Effector memory CD4-positive, alpha-beta T cell (primary cell): ENCODE measurements at places on chromosomes 11 and 22.

DNA sequence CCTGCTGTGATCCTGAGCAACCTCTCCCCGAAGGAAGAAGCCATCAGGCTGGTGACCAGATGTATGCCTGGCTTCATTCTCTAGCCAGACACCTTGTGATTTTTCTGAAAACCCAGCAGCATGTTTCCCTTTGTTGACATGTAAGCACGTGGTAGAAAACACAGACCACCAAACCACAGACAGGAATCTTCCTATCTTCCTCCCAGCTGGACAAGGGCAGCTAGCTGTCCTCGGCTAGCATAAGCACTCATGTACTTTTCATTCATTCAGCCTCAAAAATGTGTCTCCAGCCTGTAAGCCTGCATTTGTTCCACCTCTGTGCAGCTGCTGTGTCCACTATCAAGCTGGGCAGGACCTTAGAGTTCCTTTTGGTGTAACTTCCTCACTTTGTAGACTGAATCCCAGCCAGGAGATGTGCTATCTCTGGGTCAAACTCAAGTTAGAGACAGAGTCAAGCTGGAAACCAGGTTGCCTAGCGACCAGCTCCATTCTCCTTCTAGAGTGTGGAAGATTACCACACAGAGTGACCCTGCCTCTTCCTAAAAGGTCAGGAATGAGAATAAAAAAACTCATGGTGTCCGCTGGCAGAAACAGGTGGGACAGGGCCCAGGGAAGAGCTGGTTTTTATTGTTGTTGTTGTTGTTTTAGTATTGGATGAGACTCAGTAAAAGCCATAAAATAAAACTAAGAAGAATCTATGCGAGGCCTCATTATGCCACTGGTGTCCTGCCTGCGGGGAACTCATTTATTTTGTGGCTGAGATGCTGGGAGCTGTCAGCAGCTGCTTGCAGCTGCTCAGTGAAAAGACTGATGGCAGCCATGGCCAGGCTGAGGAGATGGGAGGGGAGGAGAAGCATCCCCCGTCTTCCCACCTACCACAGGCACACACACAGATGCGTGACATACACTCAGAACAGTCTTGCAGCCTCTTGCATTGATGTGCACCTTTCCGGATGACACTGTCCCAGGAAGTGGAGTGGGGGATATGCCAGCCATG lies 7.4 kb upstream of the CLMP start:
- no peak for DNase-seq

- no peak for DNase-seq
These were observed 615.7 kb downstream of the INSC start for GRCh38 chr11:15730263-15730994.

- DNase-seq, result peak; percentile 84
These were observed at the start of gene C2CD2L for GRCh38 chr11:119106564-119107537. Gene C2CD2L, plus strand, starts transcription at chr11:119107344. Its CDS starts 398 bp downstream, at chr11:119107742.

DNA sequence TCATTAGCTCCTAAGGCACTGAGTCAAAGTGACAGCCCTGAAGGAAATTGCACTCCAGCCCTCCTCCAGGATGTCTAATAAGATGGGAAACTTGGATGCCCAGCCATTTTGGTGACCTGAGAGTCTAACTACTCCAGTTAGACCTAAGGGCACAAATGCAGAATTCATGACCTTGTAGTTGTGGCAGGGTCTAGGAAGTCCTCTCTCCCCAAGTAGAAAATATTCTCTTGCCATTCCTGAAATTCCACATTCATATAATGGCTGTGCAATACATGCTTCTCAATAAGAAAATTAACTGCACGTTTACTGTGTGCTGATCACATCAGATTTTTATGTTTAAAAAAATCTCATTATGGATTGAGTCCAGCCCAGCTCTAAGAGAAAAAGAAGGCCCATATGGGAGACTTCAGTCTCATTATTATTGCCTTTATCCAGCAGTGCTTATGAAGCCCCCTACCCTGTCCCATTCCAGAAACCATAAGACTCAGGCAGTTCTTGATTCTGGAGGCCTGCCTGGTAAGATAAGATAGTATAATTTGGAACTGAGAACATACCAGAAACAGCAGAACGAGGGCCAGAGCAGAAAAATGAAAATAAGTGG lies 133.7 kb upstream of the LDLRAD3 start:
- DNase-seq, result no peak

DNA sequence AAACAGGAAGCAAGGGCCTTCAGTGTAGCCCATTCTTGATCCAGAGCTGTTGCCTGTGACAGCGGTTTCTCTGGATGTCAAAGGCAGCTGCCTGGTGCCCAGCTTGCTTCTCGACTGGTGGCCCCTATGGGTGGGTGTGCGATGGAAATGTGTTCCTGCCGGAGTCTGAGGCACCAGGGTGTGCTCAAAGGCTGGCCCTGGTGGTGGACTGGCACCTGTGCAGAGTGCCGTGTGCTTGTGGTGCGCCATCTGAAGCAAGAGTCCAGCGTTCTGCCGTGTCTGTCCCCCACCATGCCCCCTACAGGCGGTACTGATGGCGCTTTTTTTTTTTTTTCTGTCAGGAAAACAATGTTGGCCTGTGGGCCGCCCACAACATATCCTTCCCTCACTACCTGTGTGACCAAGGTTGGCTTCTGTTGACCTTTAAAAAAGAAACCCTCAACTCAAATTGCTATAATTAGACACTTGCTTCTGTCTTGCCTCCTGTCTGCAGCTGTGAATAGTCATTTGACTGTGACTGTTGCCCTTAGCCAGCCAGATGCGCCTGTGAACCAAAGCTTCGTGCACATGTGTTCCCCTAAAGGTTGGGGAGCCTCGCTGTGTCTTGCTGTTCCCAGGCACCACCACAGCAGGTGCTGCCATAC lies 4.7 kb upstream of the RANBP1 start:
- no peak for DNase-seq

DNA sequence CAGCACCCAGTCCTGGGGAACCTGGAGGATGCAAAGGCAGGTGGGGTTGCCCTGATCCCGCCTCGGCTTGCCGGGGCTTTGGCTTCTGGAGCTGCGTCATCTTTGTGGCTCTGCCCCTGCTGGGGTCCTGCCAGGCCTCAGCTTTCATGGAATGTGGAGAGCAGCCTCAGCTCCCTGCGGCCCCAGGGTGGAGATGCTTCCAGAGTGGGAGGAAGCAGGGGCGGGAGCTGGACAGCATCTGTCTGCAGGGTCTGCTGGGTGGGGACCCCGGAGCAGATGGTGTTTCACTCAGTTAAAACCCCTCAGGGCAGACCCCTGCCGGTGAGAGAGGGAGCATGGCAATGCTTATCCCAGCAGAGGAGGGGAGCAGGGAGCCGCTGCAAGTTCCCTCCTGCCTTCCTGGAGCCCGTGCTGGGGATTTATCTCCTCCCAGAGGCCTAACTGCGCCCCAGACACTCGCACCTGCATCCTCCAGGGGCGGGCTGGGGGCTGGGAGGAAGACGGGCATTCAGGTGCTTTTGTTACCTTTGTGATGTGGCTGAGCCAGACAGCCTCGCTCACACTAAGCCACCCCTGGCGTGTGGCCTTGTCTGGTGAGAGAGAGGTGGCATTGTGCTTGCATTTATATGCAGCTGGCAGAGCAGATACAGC lies 15.7 kb downstream of the GRIK4 start:
- no peak for DNase-seq

- no peak for DNase-seq
These were observed 61.7 kb downstream of the PARVB start for GRCh38 chr22:44085743-44086270.

GRCh38 chr11:124834526-124835180 lies 30.6 kb upstream of the ROBO3 start:
- no peak for DNase-seq

DNA sequence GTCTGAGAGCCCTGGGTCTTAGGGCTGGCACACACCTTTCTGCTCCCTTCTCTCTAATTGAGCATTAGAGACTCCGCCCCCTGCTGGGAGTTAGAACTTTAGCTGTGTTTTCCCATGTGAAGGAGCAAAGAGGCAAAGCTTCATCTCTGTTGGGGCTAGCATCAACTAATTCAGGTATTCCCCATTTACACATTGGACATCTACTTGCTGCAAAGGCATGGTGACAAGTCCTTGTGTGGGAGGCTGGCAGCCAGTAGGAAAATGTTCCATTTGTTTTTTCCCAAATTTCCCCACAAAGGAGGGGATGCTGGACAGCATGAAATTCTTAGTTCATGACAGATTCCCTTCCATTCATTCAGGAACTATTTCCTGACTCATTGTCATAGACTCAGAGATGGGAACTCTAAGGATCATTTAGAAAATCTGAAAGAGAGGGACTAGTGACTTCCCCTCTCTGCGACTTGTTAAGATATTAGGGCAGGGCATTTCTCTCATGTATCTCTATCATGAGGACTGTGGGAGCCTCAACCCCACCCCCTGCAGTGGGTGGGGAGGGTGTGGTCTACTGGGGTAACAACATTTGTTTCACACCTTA lies 3.6 kb downstream of the CD44 start:
- no peak for DNase-seq
